ENCODE measurements at places on chromosomes 13 and 19.
A peak's percentile ranks its signal among the peaks of the same experiment; 100 is the strongest.

GRCh38 chr13:39254601-39255000, 216.3 kb downstream of the NHLRC3 start:
- DNase-seq: no peak

DNA sequence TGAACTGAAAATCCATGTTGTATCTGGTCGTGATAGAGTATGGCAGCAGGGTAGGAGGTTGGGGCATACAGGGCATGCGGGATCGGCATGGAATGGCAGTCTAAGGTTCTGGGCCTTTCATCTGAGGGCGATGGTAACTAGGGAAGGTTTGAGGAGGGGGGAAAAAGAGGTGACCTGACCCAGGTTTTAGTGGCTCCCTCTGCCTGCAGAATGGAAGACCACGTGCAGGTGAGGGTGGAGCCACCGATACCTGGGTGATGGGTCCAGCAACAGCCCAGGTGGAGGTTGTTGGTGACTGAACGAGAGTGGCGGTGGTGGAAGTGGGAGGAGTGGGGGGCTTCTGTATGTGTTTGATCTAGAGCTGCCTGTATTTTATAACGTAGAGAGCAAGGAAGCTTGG, 3.8 kb downstream of the ZNF749 start:
- DNase-seq: no peak

DNA sequence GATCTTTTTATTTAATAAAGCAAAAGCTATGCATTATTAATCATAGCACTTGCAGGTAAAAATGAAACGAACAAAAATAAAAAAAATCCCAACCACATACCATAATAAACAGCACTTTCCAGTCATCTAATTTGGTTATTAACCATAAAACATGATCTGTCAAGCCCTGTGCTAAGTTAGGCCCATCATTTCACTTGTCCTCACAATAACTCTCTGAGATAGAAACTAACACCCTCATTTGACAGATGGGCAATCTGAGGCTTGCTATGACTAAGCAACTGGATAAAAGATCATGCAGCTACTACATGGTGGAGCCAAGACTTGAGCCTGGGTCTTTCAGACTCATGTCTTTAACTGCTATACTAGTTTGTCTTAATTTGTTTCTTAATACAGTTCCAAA, 21.8 kb downstream of the PROSER1 start:
- no peak for DNase-seq

DNA sequence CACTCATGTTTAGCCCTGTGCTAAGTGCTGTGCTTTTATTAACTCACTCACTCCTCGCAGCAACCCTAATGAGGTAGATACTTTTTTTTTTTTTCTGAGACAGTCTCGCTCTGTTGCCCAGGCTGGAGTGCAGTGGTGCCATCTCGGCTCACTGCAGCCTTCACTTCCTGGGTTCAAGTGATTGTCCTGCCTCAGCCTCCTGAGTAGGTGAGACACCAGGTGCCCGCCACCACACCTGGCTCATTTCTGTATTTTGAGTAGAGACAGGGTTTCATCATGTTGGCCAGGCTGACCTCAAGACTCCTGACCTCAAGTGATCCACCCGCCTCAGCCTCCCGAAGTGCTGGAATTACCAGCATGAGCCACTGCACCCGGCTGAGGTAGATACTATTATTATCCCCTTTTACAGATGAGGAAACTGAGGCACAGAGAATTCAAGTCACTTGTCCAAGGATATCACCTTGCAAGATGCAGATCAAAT, 2.5 kb downstream of the ITPKC start:
- DNase-seq: no peak

DNA sequence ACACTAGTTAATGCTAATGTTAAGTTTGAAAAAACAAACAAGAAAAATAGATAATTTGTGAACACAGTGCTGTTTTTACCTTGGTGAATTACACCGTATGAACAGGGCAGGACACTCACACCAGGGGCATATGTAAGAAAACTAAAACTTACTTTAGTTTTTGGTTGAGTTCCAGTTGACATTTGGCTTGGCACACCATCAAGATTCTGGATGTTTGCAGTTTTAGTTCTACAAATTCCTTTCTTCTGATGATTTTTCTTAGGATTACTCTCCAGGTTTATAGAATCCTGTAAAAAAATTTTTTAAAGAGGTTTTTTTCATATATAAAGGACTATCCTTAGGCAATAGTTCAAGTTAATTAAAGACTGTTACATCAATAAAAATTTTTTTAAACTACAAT, 238.5 kb upstream of the STARD13 start:
- no peak for DNase-seq

DNA sequence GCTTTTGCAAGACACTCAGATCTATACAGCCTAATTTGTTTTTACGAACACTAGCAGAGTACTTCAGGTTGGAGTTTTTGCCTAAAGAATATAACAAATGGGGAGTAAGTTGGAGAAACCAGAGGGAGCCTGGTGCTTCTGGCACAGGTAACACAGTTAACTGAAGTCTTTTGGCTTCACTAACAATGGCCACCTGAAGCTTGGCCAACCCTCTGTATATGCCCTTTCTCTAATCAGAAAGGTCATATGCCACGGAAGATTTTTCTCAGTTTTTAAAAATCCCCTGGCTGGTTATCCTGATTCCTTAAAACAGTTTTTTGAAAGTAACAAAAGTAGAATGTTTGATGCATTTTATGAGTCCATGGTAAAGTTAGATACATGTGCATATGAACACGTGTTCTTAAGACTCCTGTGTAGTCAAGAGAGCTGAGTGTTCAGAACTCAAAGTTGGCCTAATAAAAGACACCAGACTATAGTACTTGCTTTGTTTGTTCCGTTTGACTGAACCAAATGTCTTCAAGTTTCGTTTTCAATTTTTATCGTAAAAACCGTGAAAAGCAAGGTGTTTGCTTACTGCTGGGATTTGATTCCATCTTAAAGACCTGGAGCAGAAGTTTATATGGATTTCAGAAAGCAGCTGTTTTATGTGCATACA, 137.5 kb downstream of the KCNRG start:
- no peak for DNase-seq

DNA sequence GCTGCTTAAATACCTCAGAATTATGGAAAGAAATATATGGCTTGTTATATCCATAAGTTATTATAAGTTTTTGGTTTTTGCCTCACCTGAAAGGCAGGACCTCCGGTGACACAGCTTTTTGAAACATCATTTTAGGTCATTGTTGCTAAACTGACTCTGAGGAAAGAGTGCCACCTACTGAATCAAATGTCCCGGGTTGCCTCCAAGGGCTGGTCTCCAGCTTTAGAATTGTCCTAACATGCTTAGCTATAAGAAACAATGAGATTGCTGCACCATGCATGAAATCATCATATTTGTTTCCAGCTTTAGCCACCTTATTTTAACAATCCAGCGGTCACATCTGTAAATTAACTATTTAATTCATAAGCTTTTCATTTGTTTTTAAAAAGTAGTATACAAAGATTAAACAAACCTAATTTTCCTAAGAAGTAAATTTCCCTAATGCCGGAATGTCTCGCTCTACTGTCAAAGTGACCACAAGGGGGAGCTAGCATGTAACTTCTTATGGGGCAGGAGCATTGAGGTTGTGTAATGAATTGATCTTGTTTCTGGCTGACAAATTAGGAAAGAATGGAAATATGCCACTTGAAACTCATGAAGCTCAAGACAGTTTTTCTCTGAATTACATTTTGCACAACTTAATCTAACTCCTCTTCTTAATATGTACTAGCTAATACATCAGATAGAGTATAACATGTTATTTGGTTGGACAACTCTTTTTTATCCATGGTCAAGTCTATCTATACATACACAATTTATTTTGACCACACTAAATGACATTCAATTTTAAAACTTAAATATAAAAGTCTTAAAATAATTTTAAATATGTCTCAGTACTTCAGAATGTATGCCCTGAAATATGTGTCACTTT, 6.7 kb upstream of the PCDH17 start:
- DNase-seq: no peak

DNA sequence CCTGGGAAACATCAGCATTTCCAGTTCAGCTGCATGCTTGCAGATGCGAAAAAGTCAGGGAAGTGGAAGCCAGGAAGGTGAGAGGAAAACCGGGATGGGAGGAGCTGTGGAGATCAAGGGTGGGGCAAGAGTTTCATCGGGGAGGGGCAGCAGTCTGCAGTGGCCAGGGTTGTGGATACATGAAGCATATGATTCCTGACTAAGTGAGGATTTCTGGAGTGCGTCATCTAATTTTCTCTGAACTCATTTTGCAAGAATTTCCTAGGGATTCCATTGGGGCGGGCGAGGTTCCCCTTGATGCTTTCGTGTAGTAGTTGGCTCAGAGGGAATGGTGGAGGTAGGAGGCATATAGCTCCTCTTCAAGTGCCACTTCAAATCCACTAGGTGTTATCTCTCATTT, 344.1 kb upstream of the TMTC4 start:
- DNase-seq: peak; percentile 32

DNA sequence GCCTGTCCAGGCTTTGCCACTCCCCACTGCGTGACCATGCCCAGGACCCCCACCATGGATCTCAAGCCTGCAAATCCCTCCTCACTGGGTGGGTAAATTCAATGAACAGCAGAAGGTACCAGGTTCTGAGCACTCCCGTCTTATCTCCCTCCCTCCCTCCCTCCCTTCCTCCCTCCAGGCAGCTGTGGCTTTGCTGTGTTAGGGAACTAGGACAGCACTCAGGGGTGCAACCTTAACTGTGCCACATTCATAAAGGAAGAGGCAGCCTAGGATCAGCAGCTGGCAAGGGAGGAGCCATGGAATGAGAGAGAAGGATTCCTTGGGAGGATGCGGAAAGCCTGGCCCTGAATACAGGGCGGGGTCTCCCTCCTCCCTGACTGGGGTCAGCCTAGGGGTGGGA, 5.6 kb downstream of the CEACAM4 start:
- DNase-seq: no peak

DNA sequence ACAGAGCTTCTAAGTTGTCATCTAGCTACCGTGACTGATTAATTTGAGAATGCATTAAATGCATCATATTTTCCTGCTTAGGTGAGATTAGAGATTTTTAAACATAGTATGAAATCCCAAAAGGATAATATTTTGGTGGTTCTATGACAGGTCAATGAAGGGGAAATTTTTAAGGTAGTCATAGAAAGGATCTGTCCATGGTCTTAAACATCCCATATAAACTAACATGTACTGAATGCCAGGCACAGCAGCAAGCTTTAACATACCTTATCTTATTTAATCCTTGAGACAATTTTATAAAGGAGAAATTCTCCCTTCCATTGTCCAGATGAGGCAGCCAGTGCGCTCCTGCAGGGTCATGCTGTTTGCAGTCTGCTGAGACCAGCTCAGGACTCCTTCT, 466.0 kb downstream of the FGF14 start:
- DNase-seq: no peak

DNA sequence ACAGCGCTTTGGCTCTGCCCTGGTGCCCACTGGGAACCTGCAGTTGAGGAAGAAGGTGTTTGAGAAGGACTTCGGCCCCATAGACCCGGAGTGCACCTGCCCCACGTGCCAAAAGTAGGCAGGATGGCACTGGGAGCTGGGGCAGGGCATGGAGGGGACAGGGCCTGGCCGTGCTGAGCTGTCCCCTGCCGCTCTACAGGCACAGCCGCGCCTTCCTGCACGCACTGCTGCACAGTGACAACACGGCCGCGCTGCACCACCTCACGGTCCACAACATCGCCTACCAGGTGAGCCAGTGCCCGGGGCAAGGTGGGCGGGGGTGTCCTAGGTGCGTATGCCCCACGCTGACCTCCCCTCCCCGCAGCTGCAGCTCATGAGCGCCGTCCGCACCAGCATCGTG, 5.1 kb upstream of the DNM2 start:
- no peak for DNase-seq

DNA sequence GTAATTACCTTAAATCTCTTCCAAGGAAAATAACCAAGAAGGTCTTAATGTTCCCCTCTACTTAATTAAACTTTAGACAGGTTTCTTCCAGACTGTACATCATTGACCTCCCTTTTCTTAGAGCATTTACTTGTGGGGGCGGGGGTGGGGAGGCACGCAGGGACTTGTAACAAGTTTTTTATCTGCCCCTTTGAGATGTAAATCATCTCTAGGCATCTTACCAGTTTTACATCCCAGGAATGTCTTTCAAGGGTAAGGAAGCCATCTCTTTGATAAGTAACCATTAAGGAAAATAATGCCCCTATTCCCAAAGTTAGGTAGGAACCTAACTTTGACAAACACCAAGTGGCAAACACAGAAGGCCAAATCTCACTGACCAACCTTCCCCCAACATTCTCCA, 528.6 kb downstream of the SUCLA2 start:
- no peak for DNase-seq

- no peak for DNase-seq
Measured at GRCh38 chr13:27283906-27284493, 13.4 kb downstream of the RASL11A start.

GRCh38 chr13:95874286-95874685, 178.9 kb downstream of the UGGT2 start:
- no peak for DNase-seq

DNA sequence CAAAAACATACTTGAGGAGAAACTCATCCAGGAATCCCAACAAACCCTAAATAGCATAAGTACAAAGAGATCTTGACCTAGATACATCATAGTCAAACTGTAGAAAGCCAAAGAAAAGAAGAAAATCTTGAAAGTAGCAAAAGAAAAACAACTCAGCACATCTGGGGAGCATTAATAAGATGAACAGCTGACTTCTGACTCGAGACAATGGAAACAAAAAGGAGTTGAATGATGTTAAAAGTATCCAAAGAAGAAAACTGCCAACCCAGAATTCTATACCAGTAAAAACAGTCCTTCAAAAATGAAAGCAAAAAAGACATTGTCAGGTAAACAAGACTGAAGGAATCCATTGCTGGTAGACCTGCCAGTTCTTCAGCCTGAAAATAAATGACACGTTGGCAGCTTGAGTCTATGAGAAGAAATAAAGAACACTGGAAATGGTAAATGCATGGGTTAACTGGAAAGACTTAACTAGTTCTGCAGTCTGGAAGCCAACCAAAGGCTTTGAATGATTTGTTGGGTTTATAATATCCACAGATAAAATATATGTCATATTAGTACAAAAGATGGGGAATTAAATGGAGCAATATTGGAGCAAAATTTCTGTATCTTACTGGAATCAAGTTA, 46.8 kb downstream of the TSSK6 start:
- no peak for DNase-seq

Data from 8988T (cell line).